ENCODE measurements at places on chromosomes 2 and 18. TPM values are rescaled to one million over a fixed set of nuclear protein-coding genes. Genes with fewer than 3 reads are reported as not detected.
A peak's percentile ranks its signal among the peaks of the same experiment; 100 is the strongest.

GRCh38 chr2:237692601-237693290 is 65.4 kb downstream of the LRRFIP1 start:
- no peaks in the 10 kb centered on the region for H3K27me3 ChIP-seq
- peak overlapping the region; percentile 92 for H3K27ac ChIP-seq
- H3K36me3 ChIP-seq = no peaks in the 10 kb centered on the region
- peak overlapping the region; percentile 84 for H3K4me3 ChIP-seq

- peaks cover 6% of the 10 kb centered on the region for H3K4me1 ChIP-seq
- no peaks in the 10 kb centered on the region for H3K27me3 ChIP-seq
- DNase-seq = no peak
- no peaks in the 10 kb centered on the region for H3K36me3 ChIP-seq
- no peak overlapping the region for H3K27ac ChIP-seq
Measured at GRCh38 chr2:3513026-3513810, 6.1 kb downstream of the ADI1 start.

DNA sequence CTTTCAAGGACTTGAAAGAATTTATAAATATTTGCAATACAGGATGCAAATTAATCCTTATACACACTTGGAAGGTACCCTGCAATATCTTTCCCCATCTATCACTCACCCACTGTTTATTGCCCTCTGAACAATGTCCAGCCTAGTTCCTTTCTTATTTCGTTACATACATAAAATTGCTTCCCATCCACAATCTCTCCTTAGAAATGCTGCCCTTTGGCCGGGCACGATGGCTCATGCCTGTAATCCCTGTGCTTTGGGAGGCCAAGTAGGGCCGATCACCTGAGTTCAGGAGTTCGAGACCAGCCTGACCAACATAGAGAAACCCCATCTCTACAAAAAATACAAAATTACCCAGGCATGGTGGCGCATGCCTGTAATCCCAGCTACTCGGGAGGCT is 41.2 kb upstream of the ATP8B1 start:
- no peaks in the 10 kb centered on the region for H3K36me3 ChIP-seq
- no peaks in the 10 kb centered on the region for H3K4me1 ChIP-seq
- no peak overlapping the region for H3K4me3 ChIP-seq
- DNase-seq = no peak
- H3K27me3 ChIP-seq = no peaks in the 10 kb centered on the region

DNA sequence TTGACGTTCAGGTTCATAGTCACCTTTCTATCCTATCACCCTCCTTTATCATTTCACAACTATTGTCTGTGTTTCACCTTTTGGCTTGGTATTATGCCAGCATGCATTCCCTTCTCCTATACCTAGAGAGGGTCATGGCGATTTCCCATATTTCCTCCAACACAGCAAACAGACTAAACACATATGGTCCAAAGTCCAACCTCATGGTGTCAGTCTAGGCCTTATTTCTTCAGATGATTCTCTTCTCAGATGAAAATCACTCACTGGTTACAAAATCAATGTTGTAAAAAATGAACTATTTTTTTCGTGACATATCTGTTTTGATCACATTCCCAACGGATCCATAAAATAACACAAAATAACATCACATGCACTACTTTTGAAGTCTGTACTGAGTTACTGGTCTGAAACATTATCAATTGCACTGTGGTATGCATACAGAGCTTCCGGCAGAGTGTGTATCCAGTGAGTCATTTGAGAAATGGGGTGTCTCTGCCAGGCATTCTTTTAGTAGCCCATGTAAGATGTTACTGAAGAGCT is 204.8 kb upstream of the GALNT5 start:
- no peaks in the 10 kb centered on the region for H3K27me3 ChIP-seq
- no peak overlapping the region for H3K27ac ChIP-seq
- no peaks in the 10 kb centered on the region for H3K36me3 ChIP-seq
- H3K4me3 ChIP-seq = no peak overlapping the region

DNA sequence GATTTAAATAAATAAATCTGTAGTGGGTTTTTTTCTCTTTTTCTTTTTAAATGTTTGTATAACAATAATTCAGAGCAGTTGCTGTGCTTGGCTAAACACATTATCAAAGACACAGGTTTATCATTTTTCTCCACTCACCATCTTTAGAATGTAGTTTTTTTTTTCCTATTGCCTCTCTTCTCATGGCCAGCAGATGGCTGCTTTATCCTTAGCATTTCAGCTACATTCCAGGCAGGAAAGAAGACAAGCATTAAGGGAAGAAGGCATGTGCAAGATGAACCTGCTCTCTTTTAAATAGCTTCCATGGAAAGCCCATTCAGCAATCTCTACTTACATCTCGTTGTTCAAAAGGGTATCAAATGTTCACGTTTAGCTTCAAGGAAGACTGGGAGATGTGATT is 42.6 kb downstream of the ARHGAP15 start:
- H3K27ac ChIP-seq = no peak overlapping the region
- H3K4me1 ChIP-seq = no peaks in the 10 kb centered on the region

DNA sequence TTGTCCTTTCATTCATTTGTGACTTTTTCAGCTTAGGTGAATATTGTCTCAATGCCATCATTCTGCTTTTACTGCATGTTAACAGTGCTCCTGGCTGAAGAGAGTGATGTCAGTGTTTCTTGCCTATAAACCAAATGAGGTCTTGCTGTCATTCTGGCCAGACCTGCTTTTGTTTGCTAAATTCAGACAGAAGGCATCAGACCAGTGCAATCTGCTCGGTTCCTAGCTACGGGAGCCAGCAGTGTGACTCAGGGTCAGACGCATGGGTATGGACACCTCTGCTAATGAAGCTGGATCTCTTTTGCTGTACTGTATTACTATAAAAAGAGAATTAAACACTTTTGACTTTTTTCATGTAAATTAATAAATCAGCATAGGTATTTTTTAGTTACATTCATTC is 178.9 kb downstream of the TMEM182 start:
- H3K27me3 ChIP-seq = no peaks in the 10 kb centered on the region
- no peaks in the 10 kb centered on the region for H3K36me3 ChIP-seq
- no peak overlapping the region for H3K27ac ChIP-seq
- no peaks in the 10 kb centered on the region for H3K4me1 ChIP-seq
- no peak for DNase-seq
- no peak overlapping the region for H3K4me3 ChIP-seq

EGR4 gene
- total RNA-seq = 12.5 TPM

EMILIN1 gene
- total RNA-seq = 29.2 TPM

FASTKD1 gene
- 31.2 TPM for total RNA-seq

DNA sequence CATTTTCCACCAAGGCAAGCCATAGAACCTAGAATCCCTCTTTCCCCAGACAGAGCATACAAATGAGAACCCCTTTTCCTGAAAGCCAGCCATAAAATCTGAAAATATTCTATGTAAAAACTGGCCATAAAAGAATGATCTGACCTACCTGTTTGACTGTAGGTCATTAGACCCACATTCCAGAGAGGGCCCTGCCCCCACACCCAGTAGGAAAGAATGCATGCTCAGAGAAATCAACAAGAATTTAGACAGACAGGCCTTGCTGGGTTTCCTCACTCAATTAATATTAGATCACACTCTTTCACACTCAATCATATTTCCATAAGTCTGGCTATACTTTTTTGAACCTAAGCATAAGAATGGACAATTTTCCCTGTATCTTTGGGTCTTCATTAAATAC is 929.5 kb downstream of the ERBB4 start:
- H3K27ac ChIP-seq = no peak overlapping the region
- H3K36me3 ChIP-seq = no peaks in the 10 kb centered on the region
- H3K4me3 ChIP-seq = no peak overlapping the region
- H3K4me1 ChIP-seq = no peaks in the 10 kb centered on the region
- no peak for DNase-seq

REEP1 gene
- 342 TPM for total RNA-seq

DNA sequence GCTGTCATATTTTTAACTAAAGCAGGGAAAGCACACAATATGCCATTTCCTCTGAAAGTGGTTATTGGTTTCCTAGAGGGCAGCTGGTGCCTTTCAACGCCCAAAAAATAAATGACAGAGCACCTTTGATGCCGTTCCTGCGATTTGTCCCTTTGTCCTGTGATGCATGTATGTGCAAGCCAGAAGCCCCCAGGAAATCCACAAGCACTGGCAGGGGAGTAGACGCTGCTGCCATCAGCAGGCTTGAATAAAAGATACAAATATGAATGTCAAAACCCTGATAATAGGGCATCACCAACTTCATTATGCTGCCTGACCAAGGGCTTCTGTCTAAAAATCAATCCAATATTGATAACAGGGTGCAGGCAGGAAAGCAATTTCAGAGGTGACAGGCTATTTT is 246.1 kb downstream of the FBXO15 start:
- H3K36me3 ChIP-seq = no peaks in the 10 kb centered on the region
- no peak overlapping the region for H3K27ac ChIP-seq
- no peak for DNase-seq

CTLA4 gene
- total RNA-seq = 0.87 TPM

- no peak overlapping the region for H3K27ac ChIP-seq
- no peak for DNase-seq
- H3K36me3 ChIP-seq = no peaks in the 10 kb centered on the region
- no peaks in the 10 kb centered on the region for H3K4me1 ChIP-seq
- H3K4me3 ChIP-seq = no peak overlapping the region
- no peaks in the 10 kb centered on the region for H3K27me3 ChIP-seq
Measured at GRCh38 chr2:230161184-230161583, 58.6 kb downstream of the SP110 start.

DNA sequence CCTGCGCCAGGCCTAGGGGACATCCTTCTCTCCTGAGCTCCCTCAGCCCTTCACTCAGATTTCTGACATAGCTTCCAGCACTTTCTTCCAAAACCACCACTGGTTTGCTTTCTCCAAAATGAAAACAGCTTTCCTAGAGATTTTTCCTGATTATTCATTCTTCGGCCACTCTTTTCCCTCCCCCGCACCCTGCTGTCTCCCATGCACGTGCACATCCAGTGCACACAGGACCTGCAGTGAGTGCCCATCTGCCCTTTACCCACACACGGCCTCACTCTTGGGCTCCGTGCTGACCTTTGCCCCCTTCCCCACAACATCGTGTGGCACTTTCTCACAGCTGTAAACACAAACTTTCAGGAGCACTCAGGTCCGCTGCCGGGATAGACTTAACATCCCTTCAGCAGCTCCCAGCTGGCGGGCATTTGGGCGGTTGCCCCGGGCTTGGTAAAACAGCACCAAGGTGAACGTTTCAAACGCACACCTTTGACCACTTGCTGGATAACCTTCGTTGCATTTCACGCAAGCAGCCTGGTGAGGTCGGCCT is 25.8 kb downstream of the KIF1A start:
- no peak overlapping the region for H3K4me3 ChIP-seq
- peaks cover 17% of the 10 kb centered on the region for H3K4me1 ChIP-seq
- no peaks in the 10 kb centered on the region for H3K36me3 ChIP-seq
- DNase-seq = no peak

DNA sequence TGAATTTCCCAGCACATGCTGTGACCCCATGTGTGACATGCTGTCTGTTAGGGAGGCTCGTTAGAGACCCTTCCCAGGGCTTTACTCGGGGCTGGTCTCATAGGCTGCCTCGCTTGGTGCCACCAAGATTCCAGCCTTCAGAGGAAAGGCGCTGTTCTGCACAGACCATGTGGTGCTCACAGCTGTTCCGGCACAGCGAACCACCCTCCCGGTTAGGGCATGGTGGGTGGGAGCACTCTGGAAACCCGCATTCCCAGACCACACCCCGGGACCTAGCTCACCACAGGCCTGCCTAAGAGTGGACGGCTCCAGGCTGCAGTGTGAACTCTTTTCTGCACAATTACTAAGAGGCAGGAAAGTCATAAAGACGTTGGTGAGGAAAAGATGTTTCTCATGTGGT is 112.0 kb downstream of the MBP start:
- H3K4me1 ChIP-seq = no peaks in the 10 kb centered on the region
- no peaks in the 10 kb centered on the region for H3K27me3 ChIP-seq
- no peak overlapping the region for H3K27ac ChIP-seq
- H3K36me3 ChIP-seq = no peaks in the 10 kb centered on the region
- H3K4me3 ChIP-seq = no peak overlapping the region
- DNase-seq = no peak

GRCh38 chr2:145760781-145761649 is 1241.1 kb upstream of the ZEB2 start:
- no peaks in the 10 kb centered on the region for H3K27me3 ChIP-seq
- no peak for DNase-seq
- no peaks in the 10 kb centered on the region for H3K4me1 ChIP-seq
- no peak overlapping the region for H3K4me3 ChIP-seq

DNA sequence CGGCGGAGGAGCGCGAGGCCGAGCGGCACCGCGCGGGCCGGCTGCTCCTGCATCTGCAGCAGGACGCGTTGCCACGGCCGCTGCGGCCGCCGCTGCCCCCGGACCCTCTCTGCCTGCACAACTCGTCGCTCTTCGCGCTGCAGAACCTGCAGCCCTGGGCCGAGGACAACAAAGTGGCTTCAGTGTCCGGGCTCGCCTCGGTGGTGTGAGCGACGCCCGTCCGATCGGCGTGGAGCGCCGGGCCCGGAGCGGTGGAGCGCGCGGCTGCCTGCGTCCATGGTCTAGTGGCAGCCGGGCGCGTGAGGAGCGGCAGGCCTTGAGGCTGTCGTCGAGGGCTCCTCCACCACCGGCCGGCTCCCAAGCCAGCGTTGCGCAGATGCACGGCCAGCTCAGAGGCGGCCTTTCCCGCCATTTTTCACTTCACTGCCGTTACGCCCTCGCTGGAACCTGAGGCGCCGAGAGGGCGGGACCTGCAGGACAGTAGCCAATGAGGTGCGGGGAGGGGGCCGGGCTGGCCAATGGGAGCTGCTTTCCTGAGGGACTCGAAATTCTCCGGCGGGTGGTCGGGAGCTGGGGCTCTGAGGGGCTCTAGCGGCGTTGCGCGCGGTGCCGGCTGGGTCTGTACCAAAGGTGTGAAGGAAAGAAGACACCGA is 1.9 kb downstream of the TLX2 start:
- H3K27ac ChIP-seq = no peak overlapping the region
- H3K27me3 ChIP-seq = no peaks in the 10 kb centered on the region
- DNase-seq = peak; percentile 89
- H3K4me1 ChIP-seq = peaks cover 5% of the 10 kb centered on the region
- no peaks in the 10 kb centered on the region for H3K36me3 ChIP-seq

GLI2 gene
- 16.5 TPM for total RNA-seq

ILKAP gene
- total RNA-seq = 65.3 TPM

- no peaks in the 10 kb centered on the region for H3K27me3 ChIP-seq
- no peak overlapping the region for H3K4me3 ChIP-seq
- no peaks in the 10 kb centered on the region for H3K36me3 ChIP-seq
- DNase-seq = no peak
Measured at GRCh38 chr2:76174505-76174904, 463.8 kb upstream of the GCFC2 start.

DNA sequence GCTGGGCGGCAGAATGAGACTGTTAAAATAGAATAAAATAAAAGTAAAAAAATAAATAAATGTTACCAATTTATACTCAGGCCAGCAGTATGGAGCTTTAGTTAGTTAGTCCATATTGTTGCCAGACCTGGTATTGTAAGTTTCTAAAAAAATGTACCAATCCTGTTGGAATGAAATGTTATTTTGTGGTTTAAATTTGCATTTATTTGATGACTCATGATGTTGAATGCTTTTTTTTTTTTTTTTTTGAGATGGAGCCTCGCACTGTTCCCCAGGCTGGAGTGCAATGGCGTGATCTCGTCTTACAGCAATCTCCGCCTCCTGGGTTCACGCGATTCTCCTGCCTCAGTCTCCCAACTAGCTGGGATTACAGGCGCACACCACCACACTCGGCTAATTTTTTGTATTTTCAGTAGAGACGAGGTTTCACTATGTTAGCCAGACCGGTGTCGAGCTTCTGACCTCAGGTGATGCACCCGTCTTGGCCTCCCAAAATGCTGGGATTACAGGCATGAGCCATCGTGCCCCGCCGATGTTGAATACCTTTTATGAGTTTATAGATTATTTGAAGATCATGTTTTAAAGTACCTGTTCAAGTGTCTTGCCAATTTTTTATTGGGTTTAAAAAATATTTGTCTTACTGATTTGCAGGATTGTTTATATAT is 5.7 kb upstream of the PTPRN start:
- no peak overlapping the region for H3K4me3 ChIP-seq
- H3K36me3 ChIP-seq = no peaks in the 10 kb centered on the region
- H3K27me3 ChIP-seq = no peaks in the 10 kb centered on the region
- H3K4me1 ChIP-seq = no peaks in the 10 kb centered on the region
- DNase-seq = no peak

Data from testis (tissue), 5 donors.